ENCODE measurements at places on chromosomes 12 and 14.

- peaks cover 13% of the 10 kb centered on the region for H3K4me1 ChIP-seq
- H3K27me3 ChIP-seq, result peaks cover 9% of the 10 kb centered on the region
- H3K27ac ChIP-seq, result peak overlapping the region; percentile 52
- H3K36me3 ChIP-seq, result no peaks in the 10 kb centered on the region
Observed at GRCh38 chr12:21656905-21657325, 727 bp downstream of the LDHB start.

DNA sequence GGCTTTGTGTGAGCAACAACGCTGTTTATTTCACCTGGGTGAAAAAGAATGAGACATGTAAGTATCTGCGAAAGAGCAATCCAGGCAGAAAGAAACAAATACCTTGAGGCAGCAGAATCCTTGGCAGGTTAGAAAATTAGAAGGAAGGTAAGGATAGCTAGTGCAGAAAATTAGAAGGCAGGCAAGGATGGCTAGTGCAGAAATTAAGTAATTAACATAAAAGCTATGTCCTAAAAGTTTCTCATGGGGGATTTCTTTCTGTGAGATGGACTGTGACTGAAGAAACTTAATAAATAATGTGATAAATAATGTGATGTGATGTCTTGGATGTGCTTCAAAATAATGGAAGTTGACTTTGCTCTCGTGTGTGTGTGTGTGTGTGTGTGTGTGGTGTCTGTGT lies 9.9 kb upstream of the TRIP11 start:
- peaks cover 20% of the 10 kb centered on the region for H3K36me3 ChIP-seq
- no peak overlapping the region for H3K27ac ChIP-seq
- H3K27me3 ChIP-seq, result peaks cover 5% of the 10 kb centered on the region
- H3K4me3 ChIP-seq, result no peak overlapping the region

GRCh38 chr12:42790761-42791151 lies 201.2 kb upstream of the PRICKLE1 start:
- H3K4me3 ChIP-seq, result no peak overlapping the region
- H3K27ac ChIP-seq, result no peak overlapping the region
- no peaks in the 10 kb centered on the region for H3K36me3 ChIP-seq
- H3K27me3 ChIP-seq, result peaks cover 2% of the 10 kb centered on the region
- H3K4me1 ChIP-seq, result peaks cover 10% of the 10 kb centered on the region

GRCh38 chr14:99659333-99659741 lies 14.4 kb downstream of the HHIPL1 start:
- peaks cover 13% of the 10 kb centered on the region for H3K36me3 ChIP-seq
- H3K4me1 ChIP-seq, result peaks cover 11% of the 10 kb centered on the region
- peaks cover 29% of the 10 kb centered on the region for H3K27me3 ChIP-seq
- DNase-seq, result peak; percentile 47

DNA sequence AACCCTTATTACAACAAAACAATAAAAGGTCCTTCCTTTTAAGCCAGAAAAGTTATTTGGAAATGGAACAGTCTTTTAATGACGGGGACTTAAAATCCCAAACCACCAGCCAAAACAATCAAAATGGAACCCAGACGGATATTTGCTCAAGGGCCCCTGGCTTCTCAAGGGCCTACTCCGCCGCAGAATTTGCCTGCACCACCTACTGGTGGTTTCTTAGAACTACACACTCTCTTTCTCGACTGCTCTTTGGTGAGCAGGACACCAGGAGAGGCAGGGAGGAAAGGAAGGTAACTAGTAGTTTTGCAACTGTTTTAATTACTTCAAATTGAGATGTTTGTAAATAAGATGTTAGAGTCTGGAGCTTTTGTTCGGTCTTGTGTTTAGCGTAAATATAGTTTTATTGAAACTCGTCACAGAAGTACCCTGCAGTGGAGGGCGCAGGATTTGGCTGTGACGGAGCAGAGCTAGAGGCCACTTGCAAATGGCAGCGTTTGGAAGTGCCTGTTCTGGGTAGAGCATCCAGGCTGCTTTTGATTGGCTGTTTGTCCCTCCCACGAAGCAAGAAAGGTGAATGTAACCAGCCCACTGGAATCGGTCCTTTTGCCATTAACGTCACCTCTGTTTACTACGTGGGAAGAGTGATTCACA lies 238.5 kb downstream of the CACNA1C start:
- H3K4me1 ChIP-seq, result peaks cover 26% of the 10 kb centered on the region
- peak; percentile 64 for DNase-seq
- H3K27ac ChIP-seq, result no peak overlapping the region
- H3K36me3 ChIP-seq, result no peaks in the 10 kb centered on the region

DNA sequence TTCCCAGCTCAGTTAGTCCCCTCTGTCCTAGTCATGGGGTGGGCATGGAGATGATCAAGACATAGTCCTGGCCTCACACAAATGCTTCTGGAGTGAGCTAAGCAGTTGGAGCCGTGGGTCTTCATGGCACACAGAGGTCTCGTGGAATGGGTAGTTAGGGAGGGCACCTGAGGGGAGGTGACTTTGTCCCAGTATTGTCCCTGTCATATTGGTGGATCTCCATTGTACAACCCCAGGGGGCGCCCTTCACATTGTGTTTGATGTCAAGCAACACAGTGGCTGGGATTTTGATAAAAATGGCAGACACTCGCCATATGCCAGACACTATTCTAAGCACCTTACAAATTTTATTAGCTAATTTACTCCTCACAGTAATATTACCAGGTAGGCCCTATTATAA lies 175.4 kb upstream of the LHX5 start:
- H3K36me3 ChIP-seq, result no peaks in the 10 kb centered on the region
- peaks cover 3% of the 10 kb centered on the region for H3K4me1 ChIP-seq
- peak; percentile 40 for DNase-seq
- no peaks in the 10 kb centered on the region for H3K27me3 ChIP-seq
- no peak overlapping the region for H3K27ac ChIP-seq
- no peak overlapping the region for H3K4me3 ChIP-seq

DNA sequence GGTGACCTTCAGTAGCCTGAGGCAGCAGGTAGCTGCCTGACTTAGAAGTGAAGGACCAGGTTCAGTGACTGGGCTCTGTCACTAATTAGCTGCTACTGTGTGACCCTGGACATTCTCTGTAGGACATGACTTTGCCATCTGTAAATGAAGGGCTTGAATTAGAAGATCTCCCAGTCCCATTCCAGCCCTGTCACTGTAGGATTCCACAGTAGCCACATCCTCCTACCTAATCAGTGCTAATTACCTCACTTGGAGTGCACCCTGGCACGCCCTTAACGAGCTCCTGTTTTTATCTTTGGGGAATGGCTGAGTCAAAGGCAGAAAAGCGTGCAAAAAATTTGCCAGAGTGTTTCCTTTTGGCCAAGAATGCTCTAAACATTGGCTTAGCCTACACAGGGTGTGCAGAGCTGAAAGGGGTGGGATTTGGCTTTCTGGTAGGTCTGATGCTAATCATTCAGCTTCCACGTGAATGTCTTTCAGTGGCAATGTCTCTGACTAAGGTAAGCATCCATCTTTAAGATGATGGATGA lies 6.8 kb downstream of the NTF3 start:
- H3K4me1 ChIP-seq, result peaks cover under 1% of the 10 kb centered on the region
- no peak for DNase-seq
- no peak overlapping the region for H3K27ac ChIP-seq
- H3K4me3 ChIP-seq, result no peak overlapping the region
- no peaks in the 10 kb centered on the region for H3K36me3 ChIP-seq
- peaks cover 11% of the 10 kb centered on the region for H3K27me3 ChIP-seq

Data from endothelial cell (in vitro differentiated cells).